Stimulated activated CD4-positive, alpha-beta T cell treated with anti-CD3 and anti-CD28 coated beads, Interleukin-2, amount 100 ng/mL, for 24 hours (primary cell): ENCODE measurements at places on chromosomes 1 and 21.

DNA sequence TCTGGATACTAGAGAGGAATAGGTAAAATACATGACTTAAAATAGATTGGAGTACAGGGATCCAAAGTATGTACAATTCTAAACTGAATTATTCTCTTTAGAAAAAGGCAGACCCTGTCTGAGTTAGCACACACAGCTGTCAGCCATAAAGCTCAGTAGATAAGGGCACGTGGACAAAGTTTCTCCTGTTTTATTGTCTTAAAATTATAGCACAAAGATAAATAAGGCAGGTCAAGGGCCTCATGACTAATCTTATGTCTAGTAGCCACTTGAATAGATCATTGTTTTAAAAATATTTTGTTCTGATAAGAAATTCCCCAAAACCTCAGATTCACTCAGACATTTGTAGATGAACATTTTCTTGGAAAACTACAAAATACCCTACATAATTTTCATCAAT, 205.2 kb downstream of the ZP4 start:
- DNase-seq: no peak

DNA sequence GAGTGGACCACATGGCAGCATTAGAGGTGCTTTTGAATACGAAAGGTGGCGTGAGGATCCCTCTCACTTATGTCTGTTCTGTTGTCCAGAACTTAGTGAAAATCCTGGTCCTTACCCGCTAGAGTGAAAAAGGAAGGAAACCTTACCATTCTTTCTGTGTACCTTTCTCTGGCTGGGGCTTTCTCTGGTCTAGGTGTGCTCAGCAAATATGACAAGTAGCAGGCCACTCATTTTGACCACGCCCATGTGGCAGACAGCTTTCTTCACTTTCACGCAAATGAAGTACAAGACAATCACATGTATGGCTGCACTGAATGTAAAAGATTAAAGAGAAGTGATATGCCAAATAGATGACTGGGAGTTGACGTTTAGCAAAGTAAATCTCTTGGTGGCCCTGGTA, 131.9 kb downstream of the FGGY start:
- no peak for DNase-seq

DNA sequence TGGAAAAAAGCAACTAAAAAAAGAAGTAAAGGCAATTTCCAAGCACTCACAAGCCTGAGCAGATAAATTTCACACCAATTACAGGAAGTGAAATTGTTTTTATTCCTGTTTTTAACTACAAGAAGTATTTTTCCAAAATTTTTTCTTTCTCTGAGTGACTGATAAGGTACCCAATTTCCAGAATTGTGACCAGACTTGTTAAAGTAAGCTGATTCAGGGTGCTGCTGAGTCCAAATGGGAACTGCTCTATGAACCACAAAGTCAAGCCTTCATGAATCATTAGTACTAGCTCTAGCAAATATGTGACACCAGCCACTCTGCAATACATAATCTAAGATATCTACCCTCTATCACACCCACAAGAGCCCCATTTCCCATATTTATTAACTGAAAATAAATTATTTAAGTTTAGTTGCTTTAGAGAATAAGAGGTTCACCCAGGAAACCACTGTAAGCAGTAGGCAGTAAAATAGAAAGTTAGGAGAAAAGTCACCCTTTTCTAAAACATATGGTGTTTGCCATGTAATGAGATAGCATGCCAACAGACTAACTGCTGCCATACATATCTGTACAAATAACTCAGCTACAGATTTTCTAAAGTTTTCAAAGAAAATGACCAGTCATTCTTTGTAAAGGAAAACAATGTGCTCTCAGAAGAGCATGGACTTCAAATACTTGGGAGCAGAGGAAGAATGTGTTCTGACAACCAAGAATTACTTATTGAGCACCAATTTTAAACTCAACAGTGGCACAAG, 43.1 kb upstream of the TNFSF18 start:
- no peak for DNase-seq

GRCh38 chr1:155081472-155082300, 3.0 kb downstream of the EFNA3 start:
- DNase-seq: no peak
